ENCODE measurements at places on chromosomes 6 and 20.
A peak's percentile ranks its signal among the peaks of the same experiment; 100 is the strongest.

GRCh38 chr20:10864076-10864672, 190.4 kb upstream of the JAG1 start:
- peak overlapping the region; percentile 21 for H3K27ac ChIP-seq
- peak; percentile 30 for DNase-seq

DNA sequence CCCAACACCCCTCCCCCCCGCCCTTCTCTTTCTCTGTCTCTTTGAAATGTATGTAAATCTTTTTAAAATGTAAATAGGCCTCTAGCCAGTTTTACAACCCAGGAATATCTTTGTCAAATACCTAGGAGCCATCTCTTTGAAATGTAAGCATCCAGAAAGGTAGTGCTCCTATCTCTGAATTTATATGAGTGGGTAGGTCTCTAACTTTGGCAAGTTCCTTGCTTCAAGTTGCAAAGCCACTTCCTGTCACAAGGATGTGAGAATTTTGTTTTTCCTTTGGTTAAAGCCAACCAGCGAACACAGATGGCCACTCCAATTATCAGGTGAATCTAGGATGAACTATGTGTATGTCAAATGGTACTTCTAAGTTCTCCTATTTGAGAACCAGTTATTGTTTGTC, 6.2 kb upstream of the DEFB132 start:
- no peak overlapping the region for H3K27ac ChIP-seq
- no peak for DNase-seq
- H3K4me3 ChIP-seq = no peak overlapping the region

- H3K36me3 ChIP-seq = peaks cover 24% of the 10 kb centered on the region
- DNase-seq = peak; percentile 61
- H3K4me1 ChIP-seq = no peaks in the 10 kb centered on the region
- peaks cover 23% of the 10 kb centered on the region for H3K27me3 ChIP-seq
- no peak overlapping the region for H3K27ac ChIP-seq
- H3K4me3 ChIP-seq = no peak overlapping the region
These were observed 12.8 kb upstream of the SLC4A11 start for GRCh38 chr20:3251806-3252205.

- H3K4me3 ChIP-seq = no peak overlapping the region
- H3K27me3 ChIP-seq = no peaks in the 10 kb centered on the region
- H3K4me1 ChIP-seq = peaks cover 11% of the 10 kb centered on the region
These were observed 80.2 kb downstream of the SYNJ2 start for GRCh38 chr6:158061709-158062461.

DNA sequence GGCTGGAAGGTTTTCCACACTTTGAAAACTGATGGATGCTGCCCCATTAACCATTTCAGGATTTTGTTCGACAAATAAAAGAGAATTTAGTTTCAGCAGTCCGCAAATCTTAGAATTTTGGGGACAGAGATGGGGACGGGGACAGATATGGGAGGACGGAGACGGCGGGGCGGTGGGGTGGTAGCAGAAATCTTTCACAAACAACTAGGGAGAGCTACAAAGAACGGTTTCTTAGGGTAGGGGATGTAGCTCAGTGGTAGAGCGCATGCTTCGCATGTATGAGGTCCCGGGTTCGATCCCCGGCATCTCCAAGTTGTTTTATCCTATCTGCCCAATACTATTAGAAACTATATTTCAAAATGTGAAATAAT, 15.1 kb downstream of the HMGN4 start:
- no peaks in the 10 kb centered on the region for H3K36me3 ChIP-seq
- peak; percentile 87 for DNase-seq
- H3K4me1 ChIP-seq = peaks cover 17% of the 10 kb centered on the region

DNA sequence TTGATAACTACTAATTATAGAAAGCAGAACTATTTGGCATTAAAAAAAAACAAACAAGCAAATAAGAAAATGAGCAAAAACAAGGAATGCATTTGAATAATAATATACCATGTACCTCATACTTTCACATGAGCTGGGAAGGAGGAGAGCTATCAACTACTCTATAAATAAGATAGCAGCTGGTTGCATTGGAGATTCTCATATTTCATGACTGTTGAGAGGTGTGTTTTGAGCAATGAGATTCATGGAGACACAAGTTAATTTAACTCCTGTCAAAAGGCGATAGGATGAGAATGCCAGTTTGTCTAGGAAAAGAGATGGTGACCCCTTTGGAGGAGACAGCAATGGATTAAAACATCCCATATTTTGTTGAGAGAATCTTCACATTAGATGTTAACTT, 348.8 kb upstream of the SPTLC3 start:
- no peaks in the 10 kb centered on the region for H3K36me3 ChIP-seq
- H3K27me3 ChIP-seq = no peaks in the 10 kb centered on the region
- DNase-seq = no peak
- no peak overlapping the region for H3K27ac ChIP-seq

DNA sequence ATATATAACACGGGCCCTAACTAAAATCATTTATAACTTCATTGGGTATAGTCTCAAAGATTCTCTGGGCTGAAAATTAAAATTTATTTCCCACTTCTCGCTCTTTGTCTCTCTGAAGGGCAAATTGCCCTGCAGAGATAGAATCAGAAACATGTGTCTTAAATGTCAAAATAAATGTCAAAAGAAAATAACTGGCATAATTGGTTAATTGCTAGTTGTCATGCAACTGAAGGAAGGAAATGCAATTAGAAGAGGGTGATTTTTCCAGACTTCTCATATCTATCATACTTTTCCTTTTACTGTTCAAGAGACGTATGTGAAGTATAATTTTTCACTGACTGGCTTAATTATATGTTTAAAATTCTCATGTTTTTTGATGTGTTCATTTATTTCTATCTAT, 80.3 kb upstream of the HMGCLL1 start:
- H3K36me3 ChIP-seq = no peaks in the 10 kb centered on the region
- no peaks in the 10 kb centered on the region for H3K4me1 ChIP-seq
- H3K4me3 ChIP-seq = no peak overlapping the region

DNA sequence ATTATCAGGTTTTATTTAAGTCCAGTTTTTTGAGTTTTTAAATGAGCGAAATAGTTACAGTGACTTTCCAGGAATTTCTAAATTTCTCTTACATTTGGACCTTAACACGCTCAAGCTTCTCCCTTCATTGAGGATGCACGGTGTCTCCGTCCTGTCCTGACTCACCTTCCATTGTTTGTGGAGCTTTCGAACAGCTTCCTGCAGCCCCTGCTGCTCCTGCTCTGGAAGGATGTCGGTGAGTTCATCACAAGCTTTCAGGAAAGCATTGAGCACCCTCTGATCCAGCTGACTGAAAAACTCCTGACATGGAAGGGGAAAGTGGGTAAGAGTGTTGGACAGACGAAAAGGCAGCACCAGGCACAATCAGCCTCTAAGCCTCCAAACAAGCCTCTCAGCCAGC, 183.7 kb downstream of the SYNE1 start:
- no peaks in the 10 kb centered on the region for H3K36me3 ChIP-seq
- H3K27ac ChIP-seq = no peak overlapping the region
- no peaks in the 10 kb centered on the region for H3K27me3 ChIP-seq
- DNase-seq = no peak

DNA sequence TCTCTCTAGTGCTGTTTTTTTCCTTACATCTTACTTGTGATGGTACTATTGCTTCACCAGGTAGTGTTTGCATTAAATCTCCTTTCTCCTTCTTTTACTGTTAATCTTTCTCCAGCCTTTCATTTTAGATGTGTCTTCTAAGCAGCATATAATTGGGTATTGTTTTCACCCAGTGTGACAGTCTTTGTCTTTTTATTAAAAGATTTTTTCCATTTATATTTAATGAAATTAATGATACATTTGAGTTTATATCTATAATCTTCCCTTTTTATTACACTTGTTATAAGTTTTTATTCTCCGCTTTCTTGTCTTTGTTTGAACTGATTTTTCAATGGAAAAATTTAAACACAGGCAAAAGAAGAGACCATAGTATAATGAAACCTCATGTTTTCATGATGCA, 8.7 kb downstream of the COL20A1 start:
- H3K4me3 ChIP-seq = no peak overlapping the region
- DNase-seq = no peak
- no peaks in the 10 kb centered on the region for H3K27me3 ChIP-seq
- no peaks in the 10 kb centered on the region for H3K36me3 ChIP-seq
- no peak overlapping the region for H3K27ac ChIP-seq

DNA sequence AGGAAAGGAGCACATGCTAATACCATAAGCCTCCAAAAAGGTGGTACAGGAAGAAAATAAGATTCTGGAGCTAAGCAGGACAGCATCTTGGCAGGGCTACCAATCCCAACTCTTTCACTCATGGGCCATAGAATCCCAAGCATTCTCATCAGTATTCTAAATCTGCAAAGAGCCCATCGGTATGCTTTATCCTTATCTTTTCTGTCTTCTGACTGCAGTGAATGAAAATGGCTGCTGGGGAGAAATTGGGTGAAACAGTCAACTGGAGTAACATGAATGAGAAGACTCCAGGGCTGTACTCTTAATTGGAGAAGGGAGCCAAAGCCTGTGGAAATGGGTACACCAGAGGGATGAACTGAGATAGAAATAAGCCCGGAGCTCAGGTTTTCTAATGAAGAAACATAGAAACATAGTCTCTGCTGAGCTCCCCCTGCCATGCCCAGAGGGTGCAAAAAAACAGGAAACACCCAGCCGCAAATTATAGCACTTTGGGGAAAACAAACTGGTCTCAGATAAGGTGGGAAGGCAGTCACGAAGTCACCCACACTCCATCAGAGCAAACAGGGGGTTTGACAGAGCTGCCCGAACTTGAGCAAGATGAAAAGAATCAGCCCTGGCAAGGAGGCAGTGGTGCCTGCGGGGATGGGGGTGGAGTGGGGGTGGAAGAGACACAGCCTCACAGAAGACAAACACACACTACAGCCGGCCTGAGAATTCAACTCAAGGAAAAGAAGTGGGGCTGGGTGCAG, 35.4 kb upstream of the E2F3 start:
- DNase-seq = no peak
- no peaks in the 10 kb centered on the region for H3K36me3 ChIP-seq
- no peak overlapping the region for H3K4me3 ChIP-seq
- no peak overlapping the region for H3K27ac ChIP-seq
- H3K4me1 ChIP-seq = no peaks in the 10 kb centered on the region

GRCh38 chr20:41509316-41510200, 108.6 kb downstream of the CHD6 start:
- no peaks in the 10 kb centered on the region for H3K27me3 ChIP-seq
- H3K4me3 ChIP-seq = no peak overlapping the region
- H3K4me1 ChIP-seq = peaks cover 24% of the 10 kb centered on the region
- H3K27ac ChIP-seq = peak overlapping the region; percentile 74
- peak; percentile 68 for DNase-seq

GRCh38 chr20:53957451-53958172, 112.8 kb downstream of the BCAS1 start:
- no peak for DNase-seq
- no peak overlapping the region for H3K4me3 ChIP-seq
- no peak overlapping the region for H3K27ac ChIP-seq
- H3K4me1 ChIP-seq = peaks cover 5% of the 10 kb centered on the region
- H3K27me3 ChIP-seq = no peaks in the 10 kb centered on the region
- H3K36me3 ChIP-seq = no peaks in the 10 kb centered on the region

DNA sequence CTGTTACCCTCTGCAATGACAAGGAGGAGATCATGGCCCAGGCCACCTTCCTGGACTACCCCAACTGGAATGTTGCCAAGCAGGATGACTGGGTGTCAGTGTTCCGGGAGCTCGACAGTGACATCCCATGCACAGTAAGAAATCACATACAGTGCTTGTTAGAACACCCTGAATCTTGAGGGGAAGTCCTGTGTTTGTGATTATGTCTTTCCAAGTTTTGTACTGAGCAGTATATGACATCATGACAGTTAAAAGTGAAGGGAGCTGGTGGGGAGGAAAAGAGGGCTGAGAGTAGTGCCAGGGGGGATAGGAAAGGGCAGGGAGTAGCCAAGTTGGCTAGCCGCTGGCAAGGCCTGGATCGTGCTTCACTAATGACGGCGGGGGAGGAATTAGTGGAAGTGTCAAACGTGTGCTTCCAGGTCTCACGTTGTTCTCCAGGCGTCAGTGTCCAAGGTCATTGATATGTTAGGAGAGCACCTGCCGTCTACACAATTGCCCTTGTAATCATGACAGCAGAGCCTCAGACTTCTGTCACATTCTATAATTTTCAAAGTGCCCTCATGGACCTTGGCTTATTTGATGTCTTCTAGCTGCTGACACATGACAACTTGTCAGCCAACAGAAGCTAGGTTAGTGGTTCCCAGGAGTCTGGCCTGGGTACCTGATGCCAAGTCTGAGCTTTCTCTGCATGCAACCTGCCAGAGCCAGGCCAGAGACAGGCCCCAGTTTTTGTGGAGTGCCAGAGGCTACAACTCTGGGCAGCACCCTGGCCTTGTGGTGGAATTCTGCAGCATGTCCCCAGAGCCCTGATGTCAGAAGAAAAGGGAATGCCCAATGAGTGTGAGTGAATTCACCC, 18.8 kb downstream of the CFAP61 start:
- peaks cover 2% of the 10 kb centered on the region for H3K4me1 ChIP-seq
- DNase-seq = no peak
- no peaks in the 10 kb centered on the region for H3K27me3 ChIP-seq

DNA sequence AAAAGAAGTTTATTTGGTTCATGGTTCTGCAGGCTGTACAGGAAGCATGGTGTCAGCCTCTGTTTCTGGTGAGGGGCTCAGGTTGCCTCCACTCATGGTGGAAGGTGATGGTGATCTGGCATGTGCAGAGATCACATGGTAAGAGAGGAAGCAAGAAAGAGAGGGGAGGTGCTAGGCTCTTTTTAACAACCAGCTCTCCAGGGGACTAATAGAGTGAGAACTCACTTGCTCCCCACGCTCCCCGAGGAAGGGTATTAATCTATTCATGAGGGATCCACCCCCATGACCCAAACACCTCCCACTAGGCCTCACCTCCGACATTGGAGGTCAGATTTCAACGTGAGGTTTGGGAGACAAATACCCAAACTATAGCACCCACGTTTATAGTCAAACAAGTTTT, 4.0 kb upstream of the GJB7 start:
- DNase-seq = no peak
- H3K4me3 ChIP-seq = no peak overlapping the region
- peaks cover 13% of the 10 kb centered on the region for H3K4me1 ChIP-seq
- no peaks in the 10 kb centered on the region for H3K36me3 ChIP-seq
- no peak overlapping the region for H3K27ac ChIP-seq

Measured in lung (tissue), 17 donors.